NCI-H2081 (cell line): ENCODE measurements at places on chromosomes 16 and 17.
A peak's percentile ranks its signal among the peaks of the same experiment; 100 is the strongest.

DNA sequence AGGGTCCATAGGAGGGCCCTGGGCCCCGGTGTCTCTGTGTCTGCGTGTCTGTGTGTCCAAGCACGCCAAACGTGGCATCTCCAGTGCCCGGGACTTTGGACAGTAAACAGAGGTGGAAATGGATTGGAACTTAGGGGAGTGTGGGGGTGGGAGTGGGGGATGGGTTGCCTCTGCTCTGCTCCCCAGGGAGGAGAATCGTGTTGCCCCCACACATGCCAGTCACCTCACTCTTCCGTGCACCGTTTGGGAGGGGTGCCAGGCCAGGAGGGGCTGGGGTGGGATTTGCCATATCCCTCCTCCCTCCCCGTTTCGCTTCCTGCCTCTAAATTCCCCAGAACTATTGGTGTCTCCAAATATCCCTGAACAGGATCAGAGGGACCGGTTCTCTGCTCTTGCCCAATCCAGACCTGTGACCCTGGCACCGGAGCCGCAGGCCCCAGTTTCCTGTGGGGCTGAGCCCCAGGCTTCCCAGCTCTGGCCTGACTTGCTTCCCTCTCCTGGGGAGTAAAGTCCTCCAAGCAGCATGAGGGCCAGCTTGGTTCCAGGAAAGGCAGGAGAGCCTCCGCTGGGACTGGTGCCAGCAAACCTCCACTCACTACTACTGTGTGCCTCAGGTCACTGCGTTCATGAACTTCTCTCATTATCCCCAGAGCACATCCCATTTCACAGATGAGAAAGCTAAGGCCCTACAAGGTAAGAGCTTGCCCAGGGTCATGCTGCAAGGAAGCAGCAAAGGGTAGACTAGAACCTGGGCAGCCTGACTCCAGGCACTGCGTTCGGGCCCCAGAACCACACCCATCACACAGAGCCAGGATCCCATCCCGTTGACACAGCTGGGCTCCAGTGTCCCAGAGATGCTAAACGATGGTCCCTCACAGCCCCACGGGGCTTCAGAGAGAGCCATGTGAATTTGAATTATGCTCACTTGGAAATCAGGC lies at the start of gene ASGR1:
Gene ASGR1, minus strand, starts transcription at position 54 of the 938 bp plus-strand sequence. CDS start 807 bp downstream, outside the sequence.
- no peak for DNase-seq

- no peak for DNase-seq
Observed at GRCh38 chr16:28081391-28081968, 18.0 kb upstream of the GSG1L start.

- DNase-seq, result peak; percentile 87
Observed at GRCh38 chr16:3027983-3028715, 4.3 kb downstream of the THOC6 start.

- no peak for DNase-seq
Observed at GRCh38 chr17:19387921-19388521, 1.0 kb upstream of the MFAP4 start.

GRCh38 chr17:38702166-38702915 lies 2.7 kb upstream of the MLLT6 start:
- DNase-seq, result peak; percentile 89

GRCh38 chr16:57534881-57535658 lies 1.3 kb downstream of the CCDC102A start:
- no peak for DNase-seq

DNA sequence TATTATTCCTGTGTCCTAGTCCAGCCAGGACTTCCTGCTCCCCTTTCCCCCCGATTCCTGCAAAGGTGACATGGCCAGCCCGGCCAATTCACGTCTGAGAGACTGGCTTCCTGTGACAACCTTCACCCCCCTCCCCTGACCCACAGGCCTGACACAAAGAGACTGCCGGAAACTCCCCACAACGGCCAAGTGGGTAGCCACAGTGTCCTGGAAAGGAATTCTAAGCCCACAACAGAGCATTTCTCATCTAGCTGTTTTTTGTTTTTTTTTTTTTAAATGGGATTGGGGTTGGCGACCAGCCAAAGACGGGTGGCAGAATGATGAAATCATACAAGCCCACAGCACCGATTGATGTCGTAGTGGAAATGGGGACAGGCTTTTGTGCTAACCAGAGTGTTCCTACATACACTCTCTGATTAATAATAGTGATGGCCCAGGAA lies 2.8 kb upstream of the XAF1 start:
- no peak for DNase-seq

GRCh38 chr16:88727871-88728270 lies 21.6 kb downstream of the CTU2 start:
- DNase-seq, result no peak

DNA sequence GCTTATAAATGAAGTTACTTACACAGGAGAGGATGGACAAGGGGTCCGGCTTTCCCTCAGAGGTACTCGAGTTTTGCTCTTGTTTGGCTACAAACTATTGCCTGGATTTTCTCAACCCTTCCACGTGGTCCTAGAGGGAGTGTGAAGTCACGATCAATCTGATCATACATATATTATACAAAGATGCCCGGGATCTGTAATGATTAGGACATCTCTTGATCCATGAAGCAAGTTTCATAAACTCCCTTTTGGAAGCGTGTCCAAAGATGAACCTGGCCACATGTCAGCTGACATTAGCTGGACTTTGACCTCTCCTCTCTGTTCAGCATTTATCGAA lies 2.3 kb upstream of the CDH11 start:
- DNase-seq, result no peak

DNA sequence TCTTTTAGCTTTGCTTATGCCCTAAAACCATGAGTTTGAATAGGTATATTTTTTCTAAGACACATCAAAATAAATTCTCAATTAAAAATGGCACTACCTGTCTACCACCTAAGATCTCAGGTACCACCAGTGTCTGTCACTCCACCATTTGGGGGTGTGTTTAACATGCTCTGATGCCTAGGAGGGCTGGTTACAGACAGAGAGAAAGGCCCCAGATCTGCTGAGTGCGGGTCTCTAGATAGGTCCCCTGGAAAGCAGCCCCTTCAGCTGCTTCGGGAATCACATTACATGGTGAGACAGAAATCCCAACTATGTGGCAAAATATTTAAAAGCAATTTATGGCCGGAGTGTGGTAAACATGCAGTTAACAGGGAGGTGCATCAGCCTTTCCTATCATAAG lies 653 bp upstream of the VAC14 start:
- DNase-seq, result no peak

GRCh38 chr16:87421003-87421912 lies 29.1 kb downstream of the MAP1LC3B start:
- no peak for DNase-seq

DNA sequence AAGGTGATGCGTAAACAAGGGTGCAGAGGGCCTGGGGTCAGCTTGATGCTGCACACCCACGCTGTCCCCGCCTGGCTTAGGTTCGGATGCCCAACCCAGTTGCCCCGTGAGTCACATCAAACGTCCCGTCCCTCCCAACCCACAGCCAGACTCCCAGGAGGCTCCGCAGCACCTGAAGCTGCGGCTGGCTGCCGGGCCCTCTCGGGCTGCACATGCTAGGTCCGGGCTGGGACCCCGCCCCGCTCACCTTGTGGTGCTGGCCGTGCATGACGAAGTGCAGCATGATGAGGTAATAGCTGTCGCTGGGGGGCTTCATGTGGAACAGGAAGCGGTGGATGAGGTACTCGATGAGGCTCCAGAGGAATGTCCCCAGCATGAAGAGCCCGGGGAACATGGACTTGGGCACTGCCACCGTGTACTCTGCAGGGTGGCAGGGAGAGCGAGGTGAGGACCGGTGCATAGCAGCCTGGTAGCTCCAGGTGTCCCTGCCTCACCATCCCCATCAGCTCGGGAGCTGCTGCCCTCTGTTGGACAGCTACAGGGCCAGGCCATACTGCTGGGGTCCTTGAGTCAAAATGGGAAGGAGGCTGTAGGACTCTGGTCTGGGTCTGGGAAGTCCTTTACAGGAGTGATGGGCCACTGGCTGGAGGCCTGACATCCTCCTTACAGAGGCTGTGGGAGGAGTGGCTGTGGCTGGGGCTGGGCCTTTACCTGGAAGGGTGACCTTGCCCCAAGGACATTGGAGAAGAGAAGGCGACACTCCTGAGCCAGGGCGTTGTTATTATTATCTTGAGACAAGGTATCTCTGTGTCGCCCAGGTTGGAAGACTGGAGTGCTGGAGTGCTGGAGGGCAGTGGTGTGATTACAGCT lies 18.3 kb upstream of the MLKL start:
- no peak for DNase-seq

- no peak for DNase-seq
Observed at GRCh38 chr16:66528294-66528693, 21.6 kb downstream of the TK2 start.

DNA sequence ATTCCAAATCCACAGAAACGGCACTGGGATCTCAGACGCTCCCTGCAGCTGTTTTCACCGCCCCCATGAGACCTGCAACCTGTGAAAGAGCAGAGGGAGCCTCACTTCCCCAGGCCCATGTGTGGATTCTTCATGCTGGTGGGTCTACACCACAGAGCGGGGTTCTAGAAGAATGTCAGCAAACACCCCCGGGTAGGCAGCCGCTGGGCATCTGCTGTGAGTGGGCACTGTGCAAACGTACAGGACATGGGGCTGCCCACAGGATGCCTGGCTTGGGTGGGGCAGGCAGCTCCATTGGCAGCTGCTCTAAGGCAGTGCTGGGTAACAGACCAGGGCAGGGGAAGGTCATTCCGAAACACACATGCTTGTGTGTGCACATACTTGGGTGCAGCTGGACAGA lies 174.9 kb downstream of the RBFOX3 start:
- no peak for DNase-seq

DNA sequence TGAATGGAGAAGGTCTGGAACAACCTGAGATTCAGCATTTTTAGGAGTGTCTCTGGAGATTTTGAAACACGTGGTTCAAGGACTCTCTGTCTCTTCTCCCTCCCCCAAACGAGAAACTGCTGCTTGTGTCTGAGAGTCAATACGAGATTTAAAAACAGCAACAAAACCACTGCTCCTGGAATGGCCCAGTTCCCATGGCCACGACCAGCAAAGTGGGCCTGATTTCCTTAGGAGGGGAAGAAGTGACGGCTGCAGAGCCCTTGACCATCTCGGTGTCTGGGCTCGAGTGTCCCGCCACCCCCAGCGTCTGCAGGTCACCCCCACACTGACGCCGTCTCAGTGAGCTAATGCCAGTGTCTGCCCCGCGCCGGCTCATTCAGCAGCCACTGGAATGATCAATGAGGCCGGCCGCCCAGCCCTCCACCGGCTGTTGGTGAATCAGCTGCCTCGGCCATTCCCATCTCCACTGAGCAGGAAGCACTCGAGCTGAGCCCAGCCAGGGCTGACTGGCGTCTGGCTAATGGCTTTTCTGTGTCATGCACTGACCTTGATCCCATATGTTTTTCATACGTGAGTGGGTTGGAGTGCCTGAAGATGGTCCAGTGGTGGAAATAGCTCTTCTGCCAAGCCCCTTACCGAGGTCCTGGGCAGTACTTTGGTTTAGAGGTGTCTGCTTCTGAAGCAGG lies 151.8 kb downstream of the PITPNC1 start:
- peak; percentile 38 for DNase-seq

DNA sequence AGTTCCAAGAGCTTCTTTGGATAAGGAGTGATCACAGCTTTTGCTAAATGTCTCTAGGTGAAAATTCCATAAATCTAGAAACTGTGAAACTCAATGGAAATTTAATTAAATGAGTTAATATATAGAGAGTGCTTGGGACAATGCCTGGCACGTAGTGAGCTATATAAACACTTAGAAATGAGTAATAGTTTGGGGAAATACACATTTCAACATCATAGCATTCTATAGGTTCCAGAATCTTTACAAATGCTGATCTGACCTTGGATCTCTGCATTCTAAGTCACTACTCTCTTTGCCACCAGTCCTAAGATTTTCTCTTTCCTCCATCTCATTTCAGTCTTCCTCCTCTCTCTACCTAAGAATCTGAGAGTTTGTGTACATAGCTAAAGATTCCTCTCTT lies 175.6 kb downstream of the SOX9 start:
- no peak for DNase-seq
